NCI-H1092 (cell line): ENCODE measurements at places on chromosomes 12 and 14.

GRCh38 chr12:132352896-132353800 lies 23.8 kb upstream of the GALNT9 start:
- no peak for DNase-seq

DNA sequence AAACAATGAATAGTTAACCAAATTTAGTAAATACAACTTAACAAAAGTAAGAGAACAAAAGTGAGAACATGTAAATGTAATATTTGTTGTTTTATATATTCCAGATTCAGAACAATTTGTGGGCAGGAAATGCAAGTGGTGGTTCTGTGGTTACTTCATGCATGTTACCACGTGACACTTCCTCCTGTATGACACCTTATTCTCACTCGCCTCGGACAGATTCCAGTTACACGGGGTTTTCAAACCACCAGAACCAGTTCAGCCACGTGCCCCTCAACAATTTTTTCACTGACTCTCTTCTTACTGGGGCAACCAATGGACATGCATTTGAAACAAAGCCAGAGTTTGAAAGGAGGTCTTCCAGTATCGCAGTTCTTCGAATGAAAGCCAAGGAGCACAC lies 21.0 kb downstream of the ALX1 start:
- no peak for DNase-seq

GRCh38 chr14:95833429-95833828 lies 43.2 kb upstream of the TUNAR start:
- DNase-seq = no peak

- no peak for DNase-seq
Observed at GRCh38 chr14:53473480-53473879, 320.4 kb upstream of the DDHD1 start.

DNA sequence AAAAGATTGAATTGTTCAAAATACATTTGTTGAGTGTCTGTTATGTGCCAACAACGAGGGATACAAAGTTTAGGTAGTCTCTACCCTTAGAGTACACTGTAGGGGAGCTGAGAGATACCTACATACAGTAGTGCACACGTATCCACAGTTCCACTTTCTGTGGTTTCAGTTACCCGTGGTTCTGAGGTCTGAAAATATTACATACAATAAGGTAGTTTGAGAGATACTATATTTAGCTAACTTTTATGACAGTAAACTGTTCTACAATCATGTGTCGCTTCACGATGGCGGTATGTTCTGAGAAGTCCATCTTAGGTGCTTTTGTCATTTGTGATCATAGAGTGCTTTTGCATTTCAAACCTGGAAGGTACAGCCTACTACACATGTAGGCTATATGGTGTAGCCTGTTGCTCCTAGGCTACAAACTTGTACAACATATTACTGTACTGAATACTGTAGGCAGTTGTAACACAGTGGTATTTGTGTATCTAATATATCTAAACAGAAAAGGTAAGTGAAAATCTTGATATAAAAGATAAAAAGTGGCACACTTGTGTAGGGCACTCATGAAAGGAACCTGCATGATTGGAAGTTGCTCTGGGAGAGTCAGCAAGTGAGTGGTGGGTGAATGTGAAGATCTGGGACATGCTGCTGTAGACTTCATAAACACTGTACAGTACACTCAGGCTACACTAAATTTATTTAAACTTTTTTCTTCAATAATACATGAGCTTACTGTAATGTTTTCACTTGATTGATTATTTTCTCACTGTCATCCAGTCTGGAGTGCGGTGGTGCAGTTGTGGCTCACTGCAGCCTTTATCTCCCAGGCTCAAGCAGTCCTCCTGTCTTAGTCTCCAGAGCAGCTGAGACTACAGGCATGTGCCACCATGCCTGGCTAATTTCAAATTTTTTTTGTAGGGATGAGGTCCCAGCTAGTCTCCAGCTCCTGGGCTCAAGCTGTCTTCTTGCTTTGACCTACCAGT lies 4.0 kb downstream of the CPSF6 start:
- DNase-seq = no peak

DNA sequence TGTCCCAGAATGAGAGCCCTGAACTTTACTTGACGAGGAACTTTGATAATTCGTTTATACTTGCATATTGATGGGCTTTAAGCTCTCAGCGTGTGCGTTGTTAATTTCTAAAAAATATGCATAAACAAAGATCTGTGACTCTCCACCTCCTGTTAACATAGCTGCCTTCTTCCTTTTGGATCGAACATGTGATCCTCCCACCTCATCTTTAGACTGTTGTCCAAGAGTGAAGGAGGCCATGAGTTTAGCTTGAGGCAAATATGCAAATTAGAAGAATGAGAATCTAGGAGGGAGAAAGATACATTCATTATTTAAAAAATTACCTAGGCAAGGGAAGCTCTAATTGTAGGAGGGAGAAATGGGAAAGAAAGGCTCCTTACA lies 617 bp downstream of the TTC8 start:
- no peak for DNase-seq

DNA sequence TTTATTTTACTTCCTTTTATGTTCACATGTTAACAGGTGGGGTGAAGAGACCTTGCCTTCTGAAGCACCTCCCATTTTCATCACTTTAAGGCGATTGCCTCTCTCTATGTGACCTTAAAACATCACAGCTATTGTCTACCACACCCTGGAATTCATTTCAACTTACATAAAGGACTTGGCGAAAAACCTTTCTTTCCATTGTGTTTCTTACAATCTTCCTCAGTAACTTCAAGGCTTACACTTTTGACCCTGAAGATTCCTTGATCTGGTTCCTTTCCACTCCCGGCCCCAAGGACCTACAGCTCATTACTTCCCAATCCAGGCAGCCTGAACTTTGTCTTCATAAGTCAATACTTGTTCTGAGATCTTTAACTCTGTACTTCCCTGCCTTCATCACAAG lies 443.3 kb downstream of the ADAMTS20 start:
- DNase-seq = no peak

DNA sequence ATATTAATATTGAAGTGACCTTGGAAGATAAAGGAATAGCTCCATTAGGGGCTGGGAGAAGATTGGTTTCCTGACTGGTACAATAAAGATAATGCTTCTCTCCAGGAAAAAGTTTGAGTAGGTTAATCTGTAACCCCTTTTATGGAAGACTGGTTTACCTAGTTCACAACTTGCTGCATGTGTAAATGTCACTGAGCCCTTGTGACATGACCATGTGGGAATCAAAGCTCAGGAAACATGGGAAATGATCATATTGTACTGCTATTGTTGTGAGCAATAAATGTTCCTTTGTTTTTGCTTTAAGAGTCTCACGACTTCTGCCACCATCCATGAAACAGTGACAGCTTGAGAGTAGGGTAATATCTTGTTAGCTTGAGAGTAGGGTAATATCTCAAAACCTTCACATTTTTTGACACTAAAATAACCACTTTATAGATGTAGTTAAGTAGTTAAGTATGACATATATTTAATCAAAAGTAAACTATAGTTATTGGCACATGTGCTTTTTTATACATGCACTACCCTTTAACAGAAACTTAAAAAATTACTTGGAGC lies 1338.6 kb downstream of the FSCB start:
- no peak for DNase-seq

DNA sequence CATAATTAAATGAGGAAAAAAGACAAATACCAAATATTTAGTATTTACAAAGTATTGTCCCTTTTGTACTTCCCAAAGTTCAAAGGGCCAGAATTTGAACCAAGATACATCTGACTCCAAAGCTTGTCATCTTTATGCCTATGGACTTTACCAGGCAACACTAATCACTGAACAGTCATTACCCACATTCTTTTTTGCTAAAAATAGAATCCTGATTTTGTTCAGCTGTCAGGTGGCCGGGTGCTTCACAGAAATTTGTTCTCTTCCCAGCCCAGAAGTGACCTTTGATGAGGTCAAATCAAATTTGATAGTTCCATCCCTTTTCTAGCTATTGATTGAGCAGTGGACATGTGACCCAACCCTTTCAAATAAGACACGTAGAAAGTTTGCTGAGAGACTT lies 121.6 kb downstream of the LLPH start:
- DNase-seq = no peak

GRCh38 chr14:104756477-104757237 lies 3.7 kb downstream of the SIVA1 start:
- DNase-seq = no peak

DNA sequence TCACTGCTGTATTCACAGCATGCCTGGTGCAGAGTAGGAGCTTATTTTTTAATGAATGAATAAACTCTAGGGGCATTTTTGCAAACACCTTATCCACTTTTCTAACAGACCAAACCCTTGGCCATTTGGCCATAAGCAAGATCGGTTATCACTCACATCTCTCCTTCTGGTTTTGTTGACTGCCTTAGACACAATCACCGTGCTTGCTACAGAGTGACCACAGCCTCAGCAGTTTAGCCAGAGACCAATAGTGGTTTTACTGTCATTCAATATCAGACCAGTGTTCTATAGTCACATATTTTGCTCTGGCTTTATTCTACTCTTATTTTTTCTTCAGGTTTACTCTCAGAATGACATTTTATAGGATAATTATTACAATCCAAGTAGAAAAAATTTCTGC lies 2.2 kb downstream of the KLRB1 start:
- no peak for DNase-seq

DNA sequence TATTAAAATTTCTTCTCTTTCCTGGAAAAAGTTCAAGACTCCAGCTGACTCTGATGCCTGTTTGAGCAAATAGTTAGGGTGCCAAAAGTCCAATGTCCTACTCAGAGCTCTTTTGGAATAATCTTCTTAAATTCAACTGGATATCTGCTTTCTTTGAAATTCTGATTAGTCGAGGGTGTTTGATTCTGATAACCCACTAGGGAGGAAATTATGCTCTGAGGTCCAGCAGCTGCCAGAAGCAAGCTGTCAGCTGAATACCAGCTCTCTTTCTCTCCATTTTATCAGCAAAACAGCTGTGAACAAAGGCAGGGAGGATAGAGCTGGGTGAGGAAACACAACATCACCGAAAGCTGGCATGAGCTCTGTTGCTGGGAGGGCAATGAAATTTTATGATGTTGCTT lies 141.5 kb downstream of the CAND1 start:
- DNase-seq = no peak

DNA sequence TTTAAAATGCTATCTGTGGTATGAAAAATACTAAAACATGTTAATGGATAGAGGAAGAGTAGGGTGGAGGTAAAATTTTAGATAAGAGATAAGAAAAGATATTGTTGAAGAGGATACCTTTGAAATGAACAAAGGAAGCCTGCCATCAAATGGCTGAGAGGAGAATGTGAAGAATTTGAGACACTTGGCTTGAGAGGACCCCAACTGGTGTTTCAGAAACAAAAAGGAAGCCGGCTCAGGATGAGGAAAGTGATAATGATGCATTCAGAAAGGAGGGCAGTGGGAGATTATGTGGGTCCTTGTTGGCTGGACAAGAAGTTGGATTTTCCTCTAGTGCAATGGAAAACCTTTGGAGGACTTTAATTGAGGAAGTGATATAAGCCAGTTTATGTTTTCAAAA lies 264.4 kb downstream of the DUSP6 start:
- DNase-seq = no peak

DNA sequence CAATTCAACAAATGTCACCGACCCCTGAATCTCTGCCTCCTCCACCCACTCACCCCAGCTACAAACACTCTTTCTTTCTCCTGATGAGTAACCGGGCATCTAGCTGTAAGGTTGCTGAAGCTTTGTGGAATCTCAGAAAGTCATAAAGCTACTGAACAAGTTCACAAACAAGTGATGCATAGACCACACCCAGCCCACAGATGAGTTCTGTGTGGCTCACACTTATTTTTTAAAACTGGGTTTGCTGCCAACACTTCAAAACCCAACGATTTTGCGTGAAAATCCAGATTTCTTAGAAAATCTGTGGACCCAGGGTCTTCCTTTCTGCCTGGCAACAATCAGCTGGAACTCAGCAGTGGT lies 96.1 kb downstream of the APAF1 start:
- no peak for DNase-seq

DNA sequence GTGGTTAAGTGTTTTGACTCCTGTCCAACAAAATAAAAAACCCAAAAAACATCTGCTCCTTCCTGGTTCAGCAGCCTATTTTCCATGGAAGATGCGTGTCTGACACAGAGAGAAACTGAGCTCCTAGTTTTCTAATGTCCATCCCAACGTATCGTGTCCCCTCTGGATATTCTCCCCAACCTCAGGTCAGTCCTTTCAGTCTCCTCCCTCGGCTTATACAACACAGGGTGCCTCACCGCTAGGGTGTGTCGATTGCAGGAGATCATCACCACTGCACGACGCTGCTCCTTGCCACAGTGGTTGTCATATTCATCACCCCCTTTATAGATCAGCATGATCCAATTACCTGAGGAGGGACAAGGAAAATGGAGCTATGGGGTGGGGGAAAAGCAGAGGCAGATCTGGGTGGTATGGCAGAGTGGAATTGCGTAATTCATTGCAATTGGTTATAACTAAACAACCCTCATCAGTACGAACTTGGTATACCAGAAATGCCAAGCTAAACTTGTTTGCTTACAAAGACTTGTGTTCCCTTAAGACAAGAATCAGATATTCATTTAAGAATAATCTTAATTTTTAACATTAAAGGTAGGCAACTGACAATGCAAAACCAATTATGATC lies 5.8 kb downstream of the M6PR start:
- DNase-seq = no peak

DNA sequence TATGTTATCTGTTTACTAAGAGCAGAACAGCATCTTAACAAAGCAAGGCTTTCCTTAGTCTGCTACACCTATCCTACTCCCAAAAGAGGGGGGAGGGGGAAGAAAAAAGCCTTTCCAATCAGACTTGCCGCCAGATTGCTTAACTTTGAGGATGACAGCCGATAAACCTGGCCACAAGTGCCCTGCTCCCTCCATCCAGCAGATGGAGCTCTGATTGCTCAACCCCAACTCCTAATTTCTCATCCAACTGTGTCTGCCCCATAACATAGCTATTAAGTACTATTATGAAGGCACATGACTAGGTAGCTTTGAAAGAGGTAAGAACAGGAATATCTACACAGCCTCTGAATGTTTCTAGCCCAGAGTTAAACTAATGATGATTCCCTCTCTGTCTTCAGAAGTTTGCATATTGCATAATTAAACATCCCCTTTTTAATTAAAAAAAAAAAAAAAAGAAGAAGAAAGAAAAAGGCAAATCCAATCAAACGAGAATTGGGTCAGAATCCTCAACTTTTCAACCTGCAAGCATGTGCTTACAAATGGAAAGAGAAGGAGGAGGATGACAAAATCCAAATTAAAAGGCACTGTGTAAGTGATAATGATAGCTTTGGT lies 247.4 kb downstream of the GALC start:
- no peak for DNase-seq
